H1 (cell line): ENCODE measurements at places on chromosomes 3 and 15.

GRCh38 chr15:29680465-29681165 lies 141.7 kb downstream of the TJP1 start:
- no peak for DNase-seq

GRCh38 chr15:85988741-85989140 lies 90.9 kb upstream of the AGBL1 start:
- no peak for DNase-seq

DNA sequence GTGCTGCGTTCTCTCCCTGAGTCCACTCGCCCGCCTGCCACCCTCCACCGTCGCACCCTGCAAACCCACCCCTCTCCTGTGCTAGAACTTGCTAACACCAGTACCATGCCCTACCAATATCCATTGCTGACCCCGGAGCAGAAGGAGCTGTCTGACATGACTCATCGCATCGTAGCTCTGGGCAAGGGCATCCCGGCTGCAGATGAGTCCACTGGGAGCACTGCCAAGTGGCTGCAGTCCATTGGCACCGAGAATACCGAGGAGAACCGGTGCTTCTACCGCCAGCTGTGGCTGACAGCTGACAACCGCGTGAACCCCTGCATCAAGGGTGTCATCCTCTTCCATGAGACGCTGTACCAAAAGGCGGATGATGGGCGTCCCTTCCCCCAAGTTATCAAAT lies 4.9 kb upstream of the ALAS1 start:
- DNase-seq = no peak

GRCh38 chr3:111373861-111374260 lies 168.1 kb upstream of the CD96 start:
- no peak for DNase-seq

- DNase-seq = no peak
Observed at GRCh38 chr15:31135523-31135922, 34.0 kb upstream of the TRPM1 start.

GRCh38 chr3:187267306-187267705 lies 24.2 kb downstream of the MASP1 start:
- no peak for DNase-seq

GRCh38 chr3:196585044-196585757 lies 16.7 kb downstream of the FBXO45 start:
- DNase-seq = no peak

- DNase-seq = no peak
Observed at GRCh38 chr3:176920766-176921160, 276.5 kb downstream of the TBL1XR1 start.

- DNase-seq = no peak
Observed at GRCh38 chr15:60374628-60375081, 23.1 kb downstream of the ANXA2 start.

GRCh38 chr3:38648024-38648658 lies 1.3 kb downstream of the SCN5A start:
- no peak for DNase-seq

DNA sequence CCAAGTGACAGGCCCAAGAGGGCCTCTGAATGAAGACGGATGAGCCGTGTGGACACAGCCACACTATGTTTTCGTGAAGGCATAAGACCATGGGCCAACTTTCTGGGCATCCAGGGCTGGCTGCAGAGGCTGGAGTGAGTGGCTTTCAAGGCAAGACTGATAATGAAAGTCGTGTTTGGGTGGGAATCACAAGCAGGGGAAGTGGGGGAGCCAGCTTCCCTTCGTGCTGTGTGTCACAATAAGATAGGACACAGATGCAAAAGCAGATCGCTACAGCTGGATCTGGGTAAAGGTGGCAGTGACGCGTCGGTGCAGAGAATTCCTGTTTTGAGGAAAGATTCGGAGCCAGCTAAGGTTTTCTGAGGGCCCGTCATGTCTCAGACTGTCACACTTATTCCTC lies 309.8 kb upstream of the CTDSPL start:
- no peak for DNase-seq

- DNase-seq = no peak
Observed at GRCh38 chr15:73079565-73079964, 27.3 kb downstream of the NEO1 start.

DNA sequence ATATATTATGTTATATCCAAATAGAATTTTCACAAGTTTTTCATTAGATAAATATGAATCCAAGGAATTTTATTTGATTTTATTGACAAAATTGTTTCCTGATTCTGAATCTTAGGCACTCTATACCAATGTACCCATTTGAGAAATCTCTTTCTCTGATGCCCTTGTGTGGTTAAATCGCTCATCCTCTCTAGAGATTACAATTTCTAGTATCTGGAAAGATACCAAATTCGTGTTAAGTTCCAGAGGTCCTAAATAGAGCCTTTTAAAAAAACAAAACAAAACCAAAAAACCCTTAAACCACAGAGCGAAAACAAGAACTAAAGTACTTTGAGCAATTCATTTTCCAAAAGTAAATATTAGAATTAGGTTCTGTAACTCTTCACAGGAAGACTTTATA lies 20.0 kb downstream of the SATB1 start:
- no peak for DNase-seq

- DNase-seq = no peak
Observed at GRCh38 chr3:148948913-148949657, 42.3 kb upstream of the GYG1 start.

GRCh38 chr3:114550165-114550564 lies 256.3 kb downstream of the TIGIT start:
- no peak for DNase-seq

DNA sequence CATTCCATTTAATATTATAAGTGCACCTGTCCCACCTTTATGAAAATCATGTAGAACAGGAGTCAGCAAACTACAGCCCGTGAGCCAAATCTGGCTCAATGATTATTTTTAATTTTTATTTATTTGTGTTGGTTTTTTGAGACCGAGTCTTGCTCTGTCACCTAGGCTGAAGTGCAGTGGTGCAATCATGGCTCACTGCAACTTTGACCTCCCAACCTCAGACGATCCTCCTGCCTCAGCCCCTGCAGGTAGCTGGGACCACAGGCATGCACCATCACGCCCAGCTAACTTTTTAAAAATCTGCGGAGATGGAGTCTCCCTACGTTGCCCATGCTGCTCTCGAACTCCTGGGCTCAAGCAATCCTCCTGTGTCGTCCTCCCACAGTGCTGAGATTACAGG lies 42.0 kb downstream of the MYO1E start:
- no peak for DNase-seq

GRCh38 chr15:58065445-58066041 lies at the start of gene ALDH1A2:
TSS of gene ALDH1A2 (minus strand) at chr15:58065711. CDS start at chr15:58065650, 61 bp downstream.
- DNase-seq = no peak

DNA sequence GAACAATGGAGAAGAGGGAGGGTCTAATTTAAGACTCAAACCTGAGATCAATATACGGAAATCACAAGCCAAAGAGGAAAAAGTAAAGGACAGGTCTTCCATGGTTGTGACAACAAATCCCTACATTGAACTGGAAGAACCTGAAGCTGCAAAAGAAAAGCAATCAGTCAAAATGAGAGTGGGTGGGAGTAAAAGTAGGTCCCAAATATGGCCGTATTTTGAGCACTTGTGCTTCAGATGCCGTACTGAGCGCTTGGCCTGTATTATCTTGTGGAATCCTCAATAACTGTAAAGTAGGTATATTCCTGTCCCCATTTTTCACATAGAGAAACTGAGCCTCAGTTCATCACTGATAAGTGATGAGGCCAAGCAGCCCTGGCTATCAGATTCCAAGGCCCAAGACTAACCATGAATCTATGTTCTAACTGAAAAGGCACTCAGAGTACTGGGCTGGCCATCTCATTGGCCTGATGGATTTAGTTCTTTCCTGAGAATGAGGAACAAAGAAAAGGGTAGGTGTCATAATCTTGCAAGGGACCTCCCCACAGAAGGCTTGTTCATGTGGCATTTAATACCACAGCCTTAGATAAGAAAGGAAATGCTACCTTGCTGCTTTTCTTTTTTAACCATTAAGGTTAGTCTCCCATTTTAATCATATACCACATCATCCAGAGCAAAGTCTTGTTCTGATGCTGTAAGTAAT lies 52.5 kb downstream of the LRRN1 start:
- DNase-seq = no peak

DNA sequence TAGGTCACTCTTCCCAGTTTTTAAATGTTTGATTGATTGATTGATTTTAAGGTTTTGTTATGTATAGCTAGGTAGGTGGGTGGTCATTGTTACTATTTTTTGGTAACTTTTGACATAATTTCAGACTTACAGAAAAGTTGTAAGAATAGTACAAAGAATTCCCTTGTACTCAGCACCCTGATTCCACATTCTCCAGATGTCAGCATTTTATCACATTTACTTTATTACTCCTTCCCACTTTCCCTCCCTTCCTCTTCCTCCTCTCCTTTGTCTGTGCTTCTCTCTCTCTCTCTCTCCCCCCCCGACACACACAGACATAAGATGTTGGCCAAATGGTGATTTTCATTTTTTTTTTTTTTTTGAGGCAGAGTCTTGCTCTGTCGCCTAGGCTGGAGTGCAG lies 14.8 kb downstream of the IDH3A start:
- no peak for DNase-seq

DNA sequence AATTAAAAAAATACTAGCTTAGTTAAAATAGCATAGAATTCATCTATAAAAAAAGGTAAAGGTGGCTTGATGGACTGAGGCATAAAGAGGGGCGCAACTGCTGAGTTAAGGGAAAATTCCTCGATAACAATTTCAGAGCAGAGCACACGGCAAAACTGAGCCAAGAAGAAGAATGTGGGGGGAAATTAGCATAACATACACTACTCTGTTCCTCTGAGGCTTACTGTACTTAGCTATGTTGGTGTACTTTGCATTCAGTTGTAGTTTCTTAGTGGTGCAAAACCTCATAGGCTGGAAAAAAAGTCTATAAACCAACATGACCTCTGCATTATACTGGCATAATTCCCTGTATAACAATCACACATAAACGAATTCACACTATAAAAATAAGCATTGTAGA lies 357.9 kb upstream of the LRRC3B start:
- no peak for DNase-seq

DNA sequence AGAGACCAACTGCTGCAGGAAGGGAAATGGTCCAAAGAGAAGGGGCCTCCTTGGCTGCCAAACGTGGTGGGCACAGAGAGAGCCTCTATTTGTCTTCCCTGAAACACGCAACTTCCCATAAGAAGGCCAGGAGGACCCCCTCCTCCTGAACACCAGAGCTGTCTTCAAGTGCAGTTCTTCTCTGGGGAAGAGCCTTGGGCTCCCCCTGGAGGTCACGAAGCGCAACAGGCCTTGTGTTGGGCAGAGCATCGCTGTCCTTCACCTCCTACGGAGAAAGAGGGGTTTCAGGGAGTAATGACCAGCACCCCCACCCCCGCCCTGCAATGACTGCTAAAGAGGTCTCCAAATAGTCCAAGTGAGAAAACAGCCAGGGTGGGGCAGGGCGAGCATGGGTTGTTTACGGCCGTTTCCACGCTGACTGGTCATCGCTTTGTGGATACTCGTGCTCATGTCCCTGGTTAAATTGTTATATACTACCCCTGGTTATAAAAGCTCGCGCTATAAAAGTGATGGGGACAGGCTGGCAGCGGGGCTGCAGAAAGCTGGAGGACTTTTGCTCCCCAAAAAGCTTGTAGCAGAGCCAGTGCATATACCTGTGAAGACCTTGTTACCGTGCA lies 397.5 kb upstream of the ATP10A start:
- DNase-seq = peak; percentile 47

DNA sequence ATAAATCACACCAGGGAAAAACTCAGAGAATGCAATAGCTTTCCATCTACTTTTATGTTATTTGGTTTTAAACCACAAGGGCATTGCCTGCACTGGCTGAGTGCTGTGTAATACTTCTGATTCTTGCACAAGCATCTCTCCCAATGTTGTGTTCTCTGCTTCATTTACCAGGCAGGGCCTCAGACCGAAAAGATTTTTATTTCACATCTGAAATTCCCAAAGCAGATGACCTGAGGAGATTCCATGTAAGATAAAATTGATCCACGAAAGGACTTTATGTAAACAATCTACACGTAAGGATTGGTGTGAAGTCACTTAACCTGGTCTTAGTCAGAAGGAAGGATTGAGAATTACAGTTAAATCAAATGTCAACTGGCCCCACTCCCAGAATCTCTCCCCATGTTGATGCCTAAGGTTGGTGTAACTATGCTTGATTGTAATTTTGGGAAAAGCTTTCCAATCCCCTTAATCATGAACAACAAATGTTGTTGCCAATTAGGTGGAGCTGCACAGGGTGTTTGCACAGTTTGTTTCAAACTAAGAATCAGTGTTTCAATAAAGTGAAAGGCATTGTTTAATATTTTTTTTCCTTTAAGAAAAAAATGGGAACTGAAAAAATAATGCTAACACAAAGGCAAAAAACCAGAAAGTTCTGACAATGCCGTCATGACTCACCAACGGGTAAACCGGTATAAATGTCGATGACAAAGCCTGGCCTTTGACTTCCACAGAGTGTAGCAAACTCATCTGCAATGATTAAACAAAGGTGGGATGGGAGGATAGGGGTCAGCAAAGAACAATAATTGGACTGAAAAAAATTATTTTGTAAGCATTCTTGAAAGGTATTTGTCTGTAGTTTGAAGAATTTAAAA lies 128.6 kb downstream of the DUT start:
- no peak for DNase-seq

GRCh38 chr3:12232785-12233300 lies 56.0 kb upstream of the PPARG start:
- DNase-seq = no peak

- no peak for DNase-seq
Observed at GRCh38 chr3:55686426-55687254, 199.5 kb upstream of the WNT5A start.

DNA sequence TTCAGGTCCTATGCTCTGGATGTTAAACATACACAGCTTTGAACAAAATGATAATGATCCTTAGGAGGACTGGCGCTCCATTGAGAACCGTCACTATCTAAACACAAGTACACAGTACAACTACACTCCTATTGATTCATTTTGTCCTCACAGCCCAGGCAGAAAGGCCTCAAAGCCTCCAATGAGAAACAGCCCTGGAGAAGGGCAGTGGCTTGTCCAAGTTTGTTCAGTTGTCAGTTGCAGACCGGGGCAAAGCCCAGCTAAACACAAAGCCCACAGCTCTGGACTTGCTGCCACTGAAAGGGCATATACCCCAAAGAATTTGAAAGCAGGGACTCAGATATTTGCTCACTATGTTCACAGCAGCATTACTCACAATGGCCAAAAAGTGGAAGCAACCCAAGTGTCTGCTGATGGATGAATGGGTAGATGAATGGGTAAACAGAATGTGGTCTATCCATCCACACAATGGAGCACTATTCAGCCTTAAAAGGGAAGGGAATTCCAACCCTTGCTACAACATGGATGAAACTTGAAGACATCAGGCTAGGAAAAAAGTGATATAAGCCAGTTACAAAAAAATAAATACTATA lies 34.7 kb downstream of the NUP210 start:
- no peak for DNase-seq
